NCI-H524 (cell line): ENCODE measurements at places on chromosomes 12 and 14.

DNA sequence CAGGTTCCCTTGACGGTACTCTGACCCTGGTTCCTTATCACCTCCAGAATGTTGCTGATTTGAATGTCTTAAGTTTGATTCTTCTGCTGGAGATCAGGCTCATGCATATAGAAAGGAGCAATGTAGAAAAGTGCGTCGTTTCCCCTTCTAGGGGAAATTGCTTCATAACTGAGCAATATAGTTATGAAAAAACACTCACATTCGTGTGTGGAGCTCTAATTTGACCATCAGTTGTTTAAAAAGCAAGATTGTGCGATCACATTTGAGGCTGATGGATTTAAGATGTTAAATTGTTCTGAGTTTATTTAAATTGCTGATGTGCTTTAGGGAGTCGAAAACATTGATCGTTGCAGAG lies 19.2 kb downstream of the PELI2 start:
- DNase-seq: no peak

- DNase-seq: peak; percentile 50
Observed at GRCh38 chr14:82009076-82009475, 475.4 kb upstream of the SEL1L start.

- no peak for DNase-seq
Observed at GRCh38 chr12:112380663-112381405, 1.4 kb downstream of the HECTD4 start.

- DNase-seq: no peak
Observed at GRCh38 chr12:130818635-130819576, 20.1 kb downstream of the STX2 start.

DNA sequence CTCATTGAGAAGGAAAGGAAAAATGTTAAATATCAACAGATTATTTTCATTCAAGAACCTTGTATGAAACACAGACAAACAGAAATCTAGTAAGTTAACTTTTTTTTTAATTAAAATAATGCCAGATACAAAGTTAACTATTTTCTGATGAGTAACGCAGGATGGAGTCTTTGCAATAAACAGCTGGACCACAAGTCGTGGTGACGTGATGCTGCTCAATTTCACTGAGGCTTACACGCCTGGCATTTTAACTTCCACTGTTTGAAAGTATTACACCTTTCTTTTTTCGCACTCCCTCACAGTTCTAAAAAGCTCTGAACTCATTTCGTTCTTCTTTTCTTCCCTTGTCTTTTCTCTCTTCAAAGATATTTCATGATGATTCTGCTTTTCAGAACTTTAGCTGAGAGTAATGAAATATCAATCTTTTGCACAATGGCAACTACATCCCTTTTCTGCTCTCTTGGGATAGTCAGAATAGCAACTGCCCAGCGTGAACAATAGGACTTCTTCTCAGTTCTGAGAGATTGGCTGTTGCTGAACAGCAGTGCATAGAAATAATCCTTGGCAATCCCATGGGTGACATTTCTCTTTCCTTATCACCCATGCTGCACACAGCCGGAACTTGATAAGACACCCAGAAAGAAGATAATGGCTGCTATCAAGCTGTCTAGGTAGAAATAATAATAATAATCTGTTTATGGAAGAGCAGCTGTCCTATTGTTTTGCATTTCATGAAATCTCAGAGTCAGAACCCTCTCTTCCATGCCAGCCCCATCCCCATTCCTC lies 160.5 kb downstream of the BTG1 start:
- no peak for DNase-seq

DNA sequence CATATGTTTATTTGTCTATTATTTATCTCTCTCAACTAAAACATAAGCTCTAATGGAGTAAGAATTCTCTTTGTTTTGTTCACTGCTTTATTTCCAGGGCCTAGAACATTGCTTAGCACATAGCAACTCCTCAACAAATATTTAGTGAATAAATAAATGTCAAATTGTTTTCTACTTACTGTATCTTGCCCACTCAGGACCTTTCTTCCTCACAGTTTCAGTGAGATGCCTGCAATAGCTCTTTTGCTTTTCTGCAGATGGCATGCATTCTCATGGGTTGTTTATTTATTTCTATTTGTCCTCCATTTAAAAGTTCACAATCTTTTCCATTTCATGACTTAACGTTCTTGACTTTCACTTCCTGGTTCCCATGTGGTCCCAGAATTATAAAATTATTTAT lies 94.9 kb upstream of the TTC7B start:
- DNase-seq: no peak

DNA sequence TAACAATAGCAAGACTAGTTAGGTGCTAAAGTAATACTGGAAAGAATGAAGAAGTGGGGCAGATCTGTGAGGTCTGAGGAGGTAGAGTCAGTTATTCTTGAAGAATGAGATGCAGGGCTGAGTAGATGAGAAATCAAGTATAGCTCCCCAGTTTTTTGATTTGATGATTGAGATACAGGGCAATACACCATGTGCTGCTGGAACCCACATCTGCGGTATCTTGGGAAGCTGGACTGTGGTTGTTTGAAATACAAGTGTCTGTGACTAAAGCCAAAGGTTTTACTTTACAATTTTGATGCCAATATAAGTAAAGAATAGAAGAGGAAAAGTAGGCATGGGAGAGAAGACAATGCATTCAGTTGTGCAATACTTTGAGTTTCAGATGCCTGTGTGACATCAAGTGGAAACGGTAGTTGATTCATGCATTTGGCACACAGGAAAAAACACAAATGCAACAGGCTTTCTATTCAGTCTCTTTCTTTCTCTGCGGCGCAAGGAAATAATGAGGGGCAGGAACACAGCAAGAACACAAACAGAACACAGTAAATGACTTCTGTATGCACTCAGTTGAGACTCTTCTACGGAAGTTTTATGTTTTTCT lies 190.2 kb upstream of the SLC38A2 start:
- no peak for DNase-seq
